GM12864 (cell line): ENCODE measurements at places on chromosomes 16 and 17.
A peak's percentile ranks its signal among the peaks of the same experiment; 100 is the strongest.

- peak; percentile 48 for DNase-seq
Observed at GRCh38 chr17:76492123-76492988, 8.9 kb downstream of the RHBDF2 start.

DNA sequence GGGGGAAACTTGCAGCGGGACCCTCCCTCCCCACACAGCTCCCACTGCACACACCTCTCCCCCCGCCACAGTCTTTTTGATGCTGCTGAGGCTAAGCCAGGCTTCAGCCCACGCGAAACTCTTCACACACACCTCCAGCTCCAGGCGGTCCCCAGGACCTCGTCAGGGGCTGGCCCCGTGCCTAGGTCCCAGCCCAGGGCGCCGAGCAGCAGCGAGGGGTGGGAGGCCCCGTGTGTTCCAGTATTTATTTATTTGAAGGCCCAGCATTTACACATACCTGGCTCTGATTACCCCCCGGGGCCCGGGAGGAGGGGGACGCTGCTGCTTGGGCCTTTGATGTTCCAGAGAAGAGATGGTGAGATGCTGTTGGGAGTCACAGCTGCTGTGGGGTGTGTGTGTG, 44.9 kb upstream of the DLX4 start:
- no peak for DNase-seq

GRCh38 chr17:28268610-28269313, 50.2 kb upstream of the TMEM97 start:
- DNase-seq: no peak

DNA sequence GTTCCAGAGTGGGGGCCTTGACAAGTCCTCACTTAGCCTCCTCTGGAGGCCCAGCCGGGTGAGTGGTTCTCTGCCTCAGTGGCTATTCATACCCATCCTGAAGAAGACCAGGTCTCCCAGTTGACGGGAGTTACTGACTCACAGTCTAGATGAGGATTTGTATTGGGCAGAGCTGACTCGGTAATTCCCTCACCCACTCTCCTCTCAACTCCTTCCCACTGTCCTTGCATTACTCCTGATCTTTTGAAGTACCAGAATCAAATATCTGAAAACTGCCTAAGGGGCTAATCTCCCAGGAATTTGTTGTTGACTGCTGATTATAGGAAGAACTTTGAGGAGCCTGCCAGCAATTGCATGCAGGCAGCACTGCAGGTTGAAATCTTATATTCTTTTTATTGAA, 14.2 kb downstream of the SAP30BP start:
- DNase-seq: no peak

DNA sequence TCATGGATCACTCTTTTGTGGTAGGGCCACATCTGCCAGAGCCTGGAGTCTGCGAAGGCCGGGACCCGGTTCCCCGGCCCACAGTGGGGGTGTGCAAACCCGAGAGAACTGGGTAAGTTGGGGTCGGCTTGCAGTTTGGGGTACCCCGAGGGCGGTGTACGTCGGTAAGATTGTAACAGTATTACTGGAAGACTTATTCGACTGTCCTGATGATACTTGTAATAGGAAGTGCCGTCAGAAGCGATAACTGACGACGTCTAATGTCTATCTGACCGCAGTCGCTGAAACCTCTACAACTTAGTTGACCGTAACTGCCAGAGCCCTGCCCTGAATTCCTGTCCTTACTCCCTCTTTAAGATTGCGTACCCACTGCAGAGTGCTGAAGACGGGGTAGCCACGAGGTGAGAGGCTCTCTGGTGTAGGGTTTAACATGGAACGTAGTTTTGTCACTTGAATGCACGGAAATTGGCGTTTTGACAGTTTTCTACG, 24.0 kb downstream of the TRPV2 start:
- no peak for DNase-seq

- no peak for DNase-seq
Observed at GRCh38 chr17:74971842-74972106, 785 bp downstream of the HID1 start.

DNA sequence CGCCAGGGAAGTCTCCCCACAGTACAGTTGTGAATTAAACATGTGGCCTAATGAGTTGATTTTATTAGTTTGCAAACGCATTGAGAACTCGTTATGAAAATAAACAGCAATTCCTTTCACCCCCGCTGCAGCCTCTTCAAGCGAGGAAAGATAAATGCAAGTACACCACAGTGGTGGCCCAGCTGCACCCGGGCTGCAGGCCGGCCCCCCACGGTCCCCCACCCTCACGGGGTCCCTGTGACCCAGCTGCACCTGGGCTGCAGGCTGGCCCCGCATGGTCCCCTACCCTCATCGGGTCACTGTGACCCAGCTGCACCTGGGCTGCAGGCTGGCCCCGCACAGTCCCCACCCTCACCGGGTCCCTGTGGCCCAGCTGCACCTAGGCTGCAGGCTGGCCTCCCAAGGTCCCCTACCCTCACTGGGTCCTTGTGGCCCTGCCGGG, 32.2 kb downstream of the SDK2 start:
- DNase-seq: no peak

DNA sequence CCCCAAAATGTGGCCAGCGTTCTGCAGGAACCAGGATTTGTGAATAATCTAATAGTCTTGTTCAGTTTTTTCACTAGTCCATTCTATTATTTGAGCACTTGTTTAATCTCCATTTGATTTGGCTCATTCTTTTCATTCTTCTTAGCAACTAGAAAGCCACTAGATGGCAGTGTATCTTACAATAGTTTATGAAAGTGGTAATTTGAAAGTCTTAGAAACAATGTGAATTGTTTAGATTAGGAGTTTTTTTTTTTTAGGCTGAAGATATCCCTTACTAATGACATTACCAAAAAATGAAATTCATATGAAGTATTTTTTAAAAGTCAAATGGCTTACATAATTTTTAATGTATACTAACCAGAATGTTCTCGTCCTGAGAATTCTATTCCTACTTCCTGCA, 6.7 kb downstream of the ERI2 start:
- no peak for DNase-seq
